Lower leg skin (tissue), 4 donors: ENCODE measurements at places on chromosomes 13 and 19.

- no peak for DNase-seq
Observed at GRCh38 chr13:42762251-42762650, 19.1 kb upstream of the FAM216B start.

GRCh38 chr19:53868892-53869804, 1.5 kb downstream of the MYADM start:
- peak; percentile 97 for DNase-seq

DNA sequence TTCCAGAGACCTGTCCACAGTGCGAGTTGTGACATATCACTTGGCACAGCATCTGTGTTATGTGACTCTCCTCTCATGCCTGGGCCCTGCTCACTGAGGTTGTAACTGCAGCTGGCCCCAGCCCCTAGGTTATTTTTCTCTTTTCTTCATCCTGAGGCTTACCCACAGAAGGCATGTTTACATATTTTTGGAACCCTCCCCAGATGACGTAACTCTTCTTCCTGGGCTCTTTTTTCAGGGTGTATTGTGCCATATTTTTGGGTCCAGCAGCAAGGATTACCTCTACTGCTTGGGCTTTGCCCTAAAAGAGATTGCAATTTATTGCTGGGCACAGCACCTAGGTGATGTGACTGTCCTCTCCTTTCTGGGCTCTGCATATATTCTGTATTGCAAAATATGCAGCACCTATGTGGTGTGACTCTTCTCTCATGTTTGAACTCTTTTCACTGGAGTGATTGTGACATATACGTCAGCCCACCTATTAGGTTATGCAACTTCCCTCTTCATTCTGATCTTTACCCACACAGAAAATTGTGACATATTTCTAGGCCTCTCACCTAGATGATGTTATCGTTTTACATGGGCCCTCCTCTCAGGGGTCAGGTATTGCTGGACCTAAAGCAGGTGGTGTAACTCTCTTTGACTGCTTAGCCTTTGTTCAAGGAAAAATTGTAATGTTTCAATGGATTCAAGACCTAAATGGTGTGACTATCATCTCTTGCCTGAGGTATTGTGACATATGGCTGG, 64.5 kb upstream of the ZNF724 start:
- DNase-seq: no peak

GRCh38 chr13:66745307-66745706, 484.8 kb downstream of the PCDH9 start:
- DNase-seq: no peak

DNA sequence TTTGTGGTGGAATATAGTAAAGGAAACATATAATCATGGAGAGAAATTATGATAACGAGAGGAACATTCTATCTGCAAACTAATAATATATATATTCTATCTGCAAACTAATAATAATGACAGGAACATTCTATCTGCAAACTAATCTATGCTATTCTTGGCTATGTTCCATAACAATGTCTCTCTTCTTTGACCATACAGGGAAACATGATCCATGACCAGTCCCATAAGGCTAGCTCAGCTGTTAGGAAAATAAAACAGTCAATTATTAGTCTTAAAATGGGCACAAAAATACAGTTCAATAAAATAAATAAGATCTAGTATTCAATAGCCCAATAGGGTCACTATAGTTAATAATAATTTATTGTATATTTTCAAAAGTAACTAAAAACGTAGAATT, 707.8 kb upstream of the PCDH20 start:
- no peak for DNase-seq

DNA sequence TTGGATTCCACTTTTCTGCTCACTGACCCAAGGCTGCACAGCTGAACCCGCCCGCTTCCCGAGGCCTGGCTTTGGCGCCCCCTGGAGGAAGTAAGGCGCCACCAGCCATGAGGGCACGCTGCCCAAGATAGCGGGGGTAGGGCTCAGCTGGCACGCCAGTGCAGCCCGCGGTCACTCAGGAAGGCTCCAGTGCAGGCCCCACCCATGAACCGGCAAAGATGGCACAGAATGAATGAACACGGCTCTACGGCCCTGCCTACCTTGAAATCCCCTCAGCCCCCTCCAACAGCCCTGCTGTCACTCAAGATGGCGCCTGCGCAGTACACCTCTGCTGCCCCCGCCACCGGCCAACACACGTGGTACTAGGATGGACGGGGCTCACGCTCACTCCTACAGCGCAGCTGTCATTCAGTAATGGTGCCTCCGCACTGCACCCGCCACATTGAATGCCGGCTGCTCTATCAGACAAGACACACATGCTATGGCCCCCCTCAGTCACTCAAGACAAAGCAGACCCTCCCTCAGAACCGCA, 3.0 kb downstream of the PEG3 start:
- peak; percentile 89 for DNase-seq

DNA sequence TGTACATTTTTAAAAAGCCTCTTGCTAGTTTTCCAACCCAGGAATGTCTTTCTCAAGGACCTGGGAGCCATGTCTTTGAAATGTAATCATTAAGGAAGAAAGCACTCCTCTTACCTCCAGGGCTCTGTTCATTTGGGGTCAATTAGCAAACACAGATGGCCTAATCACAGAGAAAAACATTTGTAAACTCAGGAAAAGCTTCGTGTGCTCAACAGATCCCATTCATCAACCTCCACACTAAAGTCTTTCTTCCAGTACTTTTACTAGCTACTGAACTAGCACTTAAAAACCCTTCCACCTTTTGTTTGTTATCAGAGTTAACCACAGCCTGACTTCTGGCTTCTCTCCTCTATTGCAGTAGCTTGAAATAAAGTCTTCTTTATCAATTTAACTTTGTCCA, 441.4 kb downstream of the PCDH20 start:
- DNase-seq: no peak

GRCh38 chr19:11541238-11541637, 2.6 kb downstream of the CNN1 start:
- DNase-seq: no peak

GRCh38 chr13:99977334-99977911, 4.2 kb upstream of the ZIC2 start:
- DNase-seq: no peak

DNA sequence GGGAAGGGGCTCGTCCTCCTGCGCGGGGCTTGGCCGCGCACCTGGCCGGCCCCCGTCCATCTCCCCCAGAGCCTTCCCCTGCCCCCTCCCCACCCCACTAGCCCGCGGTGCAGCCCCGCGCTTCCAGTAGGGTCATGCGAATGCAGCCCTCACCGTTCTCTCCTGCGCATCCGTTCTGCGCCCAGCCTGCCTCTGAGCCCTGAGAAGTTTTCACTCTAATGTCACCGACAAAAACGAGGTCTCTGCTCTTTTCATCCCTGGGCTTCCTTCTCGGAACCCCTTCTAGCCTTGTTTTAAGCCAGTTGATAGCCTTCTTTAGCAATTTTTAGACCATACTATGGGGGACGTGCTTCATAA, 97.4 kb downstream of the ATP8A2 start:
- DNase-seq: no peak

GRCh38 chr19:21626924-21627697, 121.7 kb downstream of the ZNF429 start:
- no peak for DNase-seq

DNA sequence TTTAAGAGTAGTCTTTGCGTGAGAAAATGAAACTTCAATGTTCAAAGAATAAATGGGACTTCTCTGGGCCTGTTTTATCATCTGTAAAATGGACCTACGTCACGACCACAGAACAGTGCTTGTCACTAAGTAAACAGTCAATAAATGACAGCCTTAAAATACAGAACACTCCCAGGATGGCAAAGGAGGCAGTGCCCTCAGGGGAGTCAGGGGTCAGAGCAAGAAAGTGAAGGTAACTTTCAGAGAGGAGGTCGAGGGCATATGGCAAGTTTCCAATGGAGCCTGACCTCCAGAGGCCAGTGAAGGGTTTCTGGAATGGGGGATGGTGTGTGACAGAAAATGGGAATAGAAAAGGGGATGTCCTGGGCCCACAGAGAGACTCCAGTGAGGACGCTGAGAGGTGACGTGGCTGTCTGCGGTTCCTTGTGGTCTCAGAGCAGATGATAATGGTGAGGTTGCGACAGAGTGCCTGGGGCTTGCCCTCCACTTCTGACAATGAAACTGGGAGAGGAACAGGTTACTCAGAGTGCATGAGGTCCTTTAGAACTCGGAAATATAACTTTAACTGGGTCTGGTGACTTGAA, 91.8 kb downstream of the UBL3 start:
- DNase-seq: no peak

DNA sequence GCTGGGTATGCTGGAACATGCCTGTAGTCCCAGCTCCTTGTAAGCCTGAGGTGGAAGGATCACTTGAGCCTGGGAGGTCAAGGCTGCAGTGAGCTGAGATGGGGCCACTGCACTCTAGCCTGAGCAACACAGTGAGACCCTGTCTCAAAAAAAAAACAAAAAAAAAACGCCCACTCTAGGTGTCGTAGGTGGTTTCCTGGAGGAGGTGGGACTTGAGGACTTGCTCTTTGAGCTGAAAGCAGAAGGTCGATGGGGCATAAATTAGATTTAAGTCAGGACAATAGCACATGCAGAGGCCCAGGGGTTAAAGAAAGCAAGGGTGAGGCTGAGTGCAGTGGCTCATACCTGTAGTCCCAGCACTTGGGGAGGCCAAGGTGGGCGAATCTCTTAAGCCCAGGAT, 12.9 kb upstream of the ILF3 start:
- DNase-seq: no peak

GRCh38 chr19:47427241-47428176, 8.2 kb upstream of the MEIS3 start:
- DNase-seq: peak; percentile 91

DNA sequence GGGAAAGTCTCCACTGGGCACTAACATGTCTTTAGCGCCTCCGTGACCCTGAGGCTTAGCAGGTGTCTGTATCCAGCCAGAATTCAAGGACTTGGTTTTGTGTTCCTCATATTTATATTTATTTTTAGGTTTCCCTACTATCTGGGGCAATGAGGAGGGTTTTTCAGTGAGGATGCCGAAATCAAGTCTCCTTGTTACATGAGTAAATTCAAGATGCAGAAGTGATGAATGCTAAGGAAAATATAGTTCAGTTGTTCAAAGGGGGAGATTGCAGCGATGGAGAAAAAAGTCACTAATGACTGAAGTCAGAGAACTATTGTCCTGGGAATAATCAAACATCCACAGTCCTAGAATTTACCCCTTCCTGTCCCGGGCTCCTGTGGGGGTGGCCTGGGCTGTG, 791 bp upstream of the ADGRE2 start:
- DNase-seq: no peak

GRCh38 chr13:84129966-84130365, 247.7 kb upstream of the SLITRK1 start:
- no peak for DNase-seq

DNA sequence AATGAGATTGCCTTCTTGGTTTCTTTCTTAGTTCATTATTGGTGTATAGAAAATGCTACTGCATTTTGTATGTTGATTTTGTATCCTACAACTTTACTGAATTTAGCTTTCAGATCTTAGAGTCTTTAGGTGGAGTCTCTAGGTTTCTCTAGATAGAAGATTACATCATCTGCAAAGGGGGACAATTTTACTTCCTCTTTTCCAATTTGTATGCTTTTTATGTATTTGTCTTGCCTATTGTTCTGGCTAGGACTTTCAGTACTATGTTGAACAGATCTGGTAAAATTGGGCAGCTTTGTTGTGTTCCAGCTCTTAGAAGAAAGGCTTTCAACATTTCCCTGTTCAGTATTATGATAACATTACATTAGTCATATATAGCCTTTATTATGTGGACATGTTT, 101.0 kb upstream of the SPRY2 start:
- no peak for DNase-seq

GRCh38 chr19:51821456-51821855, 26.5 kb downstream of the FPR3 start:
- no peak for DNase-seq

DNA sequence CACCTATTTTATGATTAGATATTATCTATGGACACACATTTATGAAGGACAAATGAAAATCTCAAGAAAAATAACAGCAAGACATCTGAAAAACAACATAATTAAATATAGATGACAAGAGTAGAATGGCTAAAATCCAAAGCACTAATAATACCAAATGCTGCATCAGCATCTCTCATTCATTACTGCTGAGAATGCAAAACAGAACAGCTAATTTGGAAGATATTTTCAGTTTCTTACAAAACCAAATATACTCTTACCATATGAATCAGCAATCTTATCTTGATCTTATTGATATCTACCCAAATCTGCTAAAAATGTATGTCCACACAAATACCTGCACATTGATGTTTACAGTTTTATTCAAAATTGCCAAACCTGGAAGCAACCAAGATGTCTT, 829.1 kb upstream of the MIR17HG start:
- no peak for DNase-seq

GRCh38 chr13:98032168-98032567, 78.7 kb downstream of the IPO5 start:
- DNase-seq: no peak

DNA sequence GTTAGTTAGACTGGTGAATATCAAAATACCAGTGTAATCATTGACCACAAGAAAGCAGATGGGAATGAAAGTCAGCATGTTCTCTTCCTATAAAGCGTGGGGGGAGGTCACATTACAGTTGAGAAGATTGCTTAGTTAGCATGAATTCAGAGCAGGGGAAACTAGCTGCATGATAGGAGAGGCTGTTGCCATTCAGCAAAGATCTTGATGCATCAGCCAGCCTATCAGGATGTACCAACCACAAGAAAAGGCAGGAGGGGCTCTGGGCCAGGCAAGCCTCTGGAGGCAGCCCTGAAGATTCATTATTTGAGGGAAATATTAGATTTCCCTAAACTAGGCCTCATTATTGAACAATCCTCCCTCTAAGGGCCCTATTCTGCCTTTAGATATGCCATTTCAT, 5.0 kb upstream of the MTMR6 start:
- DNase-seq: no peak

DNA sequence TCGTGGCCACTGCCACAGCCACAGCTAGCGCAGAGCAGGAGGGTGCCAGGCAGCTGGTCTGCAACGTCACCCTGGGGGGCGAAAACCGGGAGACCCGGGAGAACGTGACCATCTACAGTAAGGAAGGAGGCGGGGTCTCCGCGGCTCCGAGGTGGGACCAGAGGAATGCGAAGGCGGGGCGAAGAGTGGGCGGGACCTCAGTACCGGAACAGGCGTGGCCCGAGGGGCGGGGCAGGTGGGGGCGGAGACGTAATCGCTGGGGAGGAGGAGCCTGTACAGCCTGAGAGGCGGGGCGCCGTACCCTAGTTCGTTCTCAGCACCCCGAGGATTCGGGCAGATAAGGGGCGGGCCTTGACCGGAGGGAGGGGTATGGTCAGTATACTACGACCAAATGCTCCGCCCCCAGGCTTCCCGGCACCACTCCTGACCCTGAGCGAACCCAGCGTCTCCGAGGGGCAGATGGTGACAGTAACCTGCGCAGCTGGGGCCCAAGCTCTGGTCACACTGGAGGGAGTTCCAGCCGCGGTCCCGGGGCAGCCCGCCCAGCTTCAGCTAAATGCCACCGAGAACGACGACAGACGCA, 2.5 kb downstream of the ICAM5 start:
- DNase-seq: peak; percentile 96

DNA sequence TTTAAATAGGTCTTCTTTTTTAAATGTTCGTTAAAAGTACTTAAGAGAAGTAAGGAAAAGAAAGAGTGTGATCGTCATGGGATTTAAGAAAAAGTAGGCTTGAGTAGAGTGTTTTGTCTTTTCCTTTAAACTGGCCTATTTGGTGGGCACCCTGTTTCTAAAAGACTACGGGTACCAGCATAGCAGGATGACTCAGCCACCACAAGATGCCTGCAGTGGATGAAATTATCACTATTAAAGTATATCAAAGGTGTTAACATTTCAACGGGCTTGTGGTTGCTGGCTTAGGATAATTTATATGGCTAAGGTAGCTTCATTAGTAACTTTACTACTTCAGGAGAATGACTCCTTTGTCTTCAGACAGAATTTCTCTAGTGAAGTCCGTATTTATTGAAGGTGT, 112.6 kb downstream of the STARD13 start:
- no peak for DNase-seq

- peak; percentile 93 for DNase-seq
Observed at GRCh38 chr19:14440049-14440448, 6.9 kb downstream of the PKN1 start.
